ENCODE measurements at places on chromosomes 3 and 15.

DNA sequence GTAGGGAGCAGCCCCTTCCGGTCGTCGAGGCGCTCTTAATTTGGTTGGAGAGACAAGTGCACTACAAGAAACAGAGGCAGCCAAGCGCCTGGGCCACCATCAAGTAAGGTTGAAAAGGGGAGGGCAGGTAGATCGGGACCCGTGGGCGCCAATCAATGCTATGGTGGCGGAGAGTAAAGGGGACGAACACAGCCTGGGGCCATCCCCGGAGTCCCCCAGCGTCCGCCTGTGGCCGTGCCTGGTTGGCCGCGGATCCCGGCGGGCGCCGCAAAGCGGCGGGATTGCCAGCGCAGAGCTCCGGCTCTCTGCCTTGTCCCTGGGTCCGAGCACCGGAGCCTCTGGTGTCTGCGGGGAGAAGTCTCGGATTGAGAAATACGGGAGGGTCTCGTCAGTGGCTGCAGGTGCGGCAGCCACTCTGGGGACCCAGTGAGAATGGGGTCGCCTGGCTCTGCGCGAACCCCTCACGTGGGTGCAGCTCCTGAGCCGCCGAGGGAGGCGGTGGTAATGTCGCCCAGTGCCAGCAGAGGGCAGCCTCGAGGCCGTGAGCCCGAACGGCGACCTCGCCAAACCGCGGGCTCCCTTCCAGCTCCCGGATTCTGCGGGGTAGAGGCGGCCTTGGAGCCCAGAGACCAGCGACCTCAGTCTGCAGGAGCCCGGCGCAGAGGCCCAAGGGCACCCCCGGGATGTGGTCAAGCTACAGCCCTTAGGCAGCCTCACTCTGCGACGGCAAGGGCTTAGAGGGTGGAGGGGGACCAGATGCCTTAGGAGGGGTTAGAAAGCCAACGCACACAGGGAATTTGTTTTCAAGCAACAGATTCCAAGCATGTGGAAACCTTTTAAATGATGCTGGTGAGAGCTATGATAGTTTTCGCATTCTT, 10.8 kb downstream of the FOXL2 start:
- peak; percentile 48 for DNase-seq

GRCh38 chr15:87322265-87322664, 934.3 kb downstream of the NTRK3 start:
- no peak for DNase-seq

DNA sequence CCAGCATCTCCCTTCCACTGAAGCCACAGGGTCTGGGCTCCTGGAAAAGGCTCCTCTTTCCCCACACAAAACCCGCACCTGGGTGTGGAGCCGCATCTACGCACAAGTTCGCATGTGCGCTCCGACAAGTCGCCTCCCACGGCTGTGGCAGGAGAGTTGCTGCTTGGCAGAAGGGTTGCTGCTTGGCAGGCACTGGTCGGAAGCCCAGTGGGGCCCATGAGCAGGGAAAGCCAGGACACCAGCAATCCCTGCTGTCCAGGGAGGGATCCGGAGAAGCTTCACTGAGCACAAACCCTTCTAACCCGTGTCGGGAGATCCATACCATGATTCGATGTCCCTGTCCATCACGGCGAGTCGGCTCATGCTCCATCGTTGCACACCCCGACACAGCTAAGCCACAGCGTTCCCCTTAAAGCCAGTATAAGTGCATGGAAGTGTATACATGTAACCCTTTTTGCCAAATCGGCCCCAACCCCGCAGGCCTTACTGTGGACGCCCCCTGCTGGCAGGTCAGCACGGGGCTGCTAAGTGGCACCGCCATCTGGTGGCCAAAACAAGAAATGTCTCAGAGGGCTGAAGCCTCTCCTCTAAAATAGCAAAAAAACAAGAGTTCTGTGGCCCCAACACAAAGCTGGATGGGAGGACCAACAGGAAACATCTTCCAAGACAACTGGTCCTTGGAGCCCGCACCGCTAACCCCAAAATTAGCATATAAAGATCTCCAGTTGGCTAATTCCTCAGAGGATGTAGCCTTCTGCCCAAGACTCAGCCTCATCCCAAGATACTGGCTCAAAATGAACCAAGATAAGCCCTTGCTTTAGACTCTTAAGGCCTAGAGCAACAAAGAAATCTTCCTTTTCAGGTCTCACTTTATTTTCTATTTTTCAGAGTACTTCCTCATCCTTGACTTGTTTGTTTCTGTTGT, 8.3 kb downstream of the ANKRD63 start:
- DNase-seq, result peak; percentile 65

DNA sequence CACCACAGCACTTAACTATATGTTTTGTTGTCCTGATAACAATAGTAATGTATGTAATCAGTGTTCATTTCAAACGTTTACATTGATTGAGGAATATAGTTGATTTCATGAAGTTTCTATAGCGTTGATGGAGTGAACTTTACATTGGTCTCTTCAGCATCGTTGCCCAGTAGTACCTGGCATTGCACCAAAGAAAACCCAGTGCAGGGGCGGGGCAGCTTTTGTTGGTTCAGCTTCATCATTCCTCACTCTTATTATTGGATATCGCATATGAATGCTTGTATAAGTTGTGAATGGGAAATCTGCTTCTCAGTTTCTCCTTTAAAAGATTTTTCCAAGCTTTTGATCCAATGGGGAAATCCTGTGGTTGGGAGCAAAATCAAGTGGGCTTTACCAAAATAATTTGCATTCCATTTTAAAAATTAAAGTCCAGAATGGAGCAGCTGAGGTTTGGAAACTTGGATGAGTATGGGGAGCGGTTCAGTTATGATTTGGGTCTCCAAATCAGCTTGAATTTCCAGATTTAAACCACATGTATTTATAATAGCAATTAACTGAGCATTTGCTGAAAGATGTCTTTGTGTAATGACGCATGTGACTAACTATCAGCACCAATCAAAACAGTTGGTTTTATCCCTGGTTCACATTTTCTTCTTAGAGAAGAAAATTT, 213.7 kb downstream of the ALCAM start:
- peak; percentile 28 for DNase-seq

DNA sequence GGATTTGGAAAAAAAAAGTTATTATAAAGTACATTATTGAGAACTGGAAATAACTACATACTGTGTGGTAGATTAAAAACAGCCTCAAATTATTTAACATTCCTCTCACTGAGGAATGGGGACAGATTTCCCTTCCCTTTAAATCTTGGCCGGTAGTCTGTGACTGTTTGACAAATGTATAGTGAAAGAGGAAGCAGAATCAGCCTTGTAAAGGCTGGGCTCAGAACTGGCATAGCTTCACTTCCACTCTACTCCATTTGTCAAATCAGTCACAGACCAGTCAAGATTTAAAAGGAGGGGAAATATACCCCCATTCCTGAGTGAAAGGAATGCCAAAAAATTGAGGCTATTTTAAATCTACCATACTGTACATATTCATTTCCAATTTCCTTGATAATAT, 18.2 kb upstream of the B4GALT4 start:
- DNase-seq, result no peak

- DNase-seq, result no peak
Measured at GRCh38 chr3:41845826-41846225, 116.1 kb downstream of the ULK4 start.

- no peak for DNase-seq
Measured at GRCh38 chr15:76181705-76182107, 121.9 kb downstream of the TMEM266 start.

DNA sequence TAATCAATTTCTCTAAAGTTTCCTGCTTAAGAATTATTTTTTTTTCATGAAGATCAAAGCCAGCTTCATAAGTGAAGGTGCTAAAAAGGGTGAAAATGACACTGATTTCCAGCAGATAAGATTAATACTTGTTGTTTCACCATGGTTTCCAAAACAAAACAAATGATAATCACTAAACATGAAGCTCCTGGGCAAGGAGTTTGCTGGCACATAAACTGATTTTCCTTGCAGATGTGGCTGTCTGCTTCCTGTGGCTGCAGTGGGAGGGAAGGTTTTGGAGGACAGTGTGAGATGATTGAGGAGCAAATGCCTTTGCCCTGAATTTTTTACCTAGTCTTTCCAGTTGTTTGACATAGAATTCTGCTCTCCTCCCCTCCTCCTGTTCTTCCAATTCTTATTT, 228.8 kb downstream of the DIPK2A start:
- DNase-seq, result no peak

- no peak for DNase-seq
Measured at GRCh38 chr3:87461036-87461435, 184.7 kb upstream of the POU1F1 start.

GRCh38 chr3:71905426-71905825, 120.5 kb upstream of the PROK2 start:
- DNase-seq, result no peak

GRCh38 chr3:177579419-177579818, 382.1 kb upstream of the TBL1XR1 start:
- DNase-seq, result no peak

DNA sequence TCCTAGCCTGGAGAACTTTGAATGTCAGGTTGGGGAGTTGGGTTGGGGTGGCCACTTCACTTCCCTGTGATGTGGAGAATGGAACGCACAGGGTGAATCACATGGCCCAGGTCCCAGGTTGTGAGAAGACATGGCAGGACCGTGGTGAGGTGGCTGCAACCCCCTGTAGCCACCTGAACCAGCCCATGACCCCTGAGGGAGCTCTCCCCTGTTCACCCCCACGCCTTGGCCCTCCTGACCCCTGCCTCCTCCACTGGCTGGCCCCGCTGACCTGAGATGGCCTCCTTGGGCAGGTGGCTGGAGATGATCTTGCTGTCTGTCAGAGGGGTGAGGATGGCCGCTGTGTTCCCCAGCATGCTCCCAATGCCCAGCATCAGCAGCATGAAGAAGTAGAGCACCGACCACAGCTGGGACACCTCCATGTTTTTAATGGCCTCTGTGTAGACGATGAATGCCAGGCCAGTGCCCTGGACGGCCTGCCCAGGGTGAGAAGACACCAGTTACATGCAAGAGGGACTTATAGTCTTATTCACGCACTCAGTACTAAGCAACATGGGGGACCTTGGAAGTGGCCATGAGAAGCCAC, 31.0 kb downstream of the SLC6A20 start:
- no peak for DNase-seq

GRCh38 chr3:169822091-169822490, 9.4 kb upstream of the LRRC34 start:
- no peak for DNase-seq

GRCh38 chr15:41919954-41920538, 26.2 kb upstream of the SPTBN5 start:
- peak; percentile 87 for DNase-seq

DNA sequence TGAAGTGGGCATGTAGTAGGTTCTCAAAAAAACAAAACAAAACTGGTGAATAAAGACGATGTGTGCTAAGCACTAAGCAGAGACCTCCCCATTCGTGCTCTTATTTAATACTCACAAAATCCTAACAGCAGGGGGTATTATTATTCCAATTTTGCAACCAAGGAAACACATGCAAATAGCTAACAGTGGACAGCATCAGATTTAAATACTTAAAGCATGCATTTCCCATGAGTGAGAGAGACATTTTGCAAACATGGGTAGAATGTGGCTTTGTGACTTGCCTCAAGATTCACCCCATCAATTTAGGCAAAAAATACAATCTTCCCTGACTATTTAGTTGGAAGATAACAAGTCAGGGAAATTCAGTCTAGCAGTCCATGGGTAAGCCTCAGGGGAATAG, 946.2 kb upstream of the CFAP20DC start:
- DNase-seq, result no peak

- DNase-seq, result no peak
Measured at GRCh38 chr3:195008816-195009215, 262.1 kb downstream of the XXYLT1 start.

DNA sequence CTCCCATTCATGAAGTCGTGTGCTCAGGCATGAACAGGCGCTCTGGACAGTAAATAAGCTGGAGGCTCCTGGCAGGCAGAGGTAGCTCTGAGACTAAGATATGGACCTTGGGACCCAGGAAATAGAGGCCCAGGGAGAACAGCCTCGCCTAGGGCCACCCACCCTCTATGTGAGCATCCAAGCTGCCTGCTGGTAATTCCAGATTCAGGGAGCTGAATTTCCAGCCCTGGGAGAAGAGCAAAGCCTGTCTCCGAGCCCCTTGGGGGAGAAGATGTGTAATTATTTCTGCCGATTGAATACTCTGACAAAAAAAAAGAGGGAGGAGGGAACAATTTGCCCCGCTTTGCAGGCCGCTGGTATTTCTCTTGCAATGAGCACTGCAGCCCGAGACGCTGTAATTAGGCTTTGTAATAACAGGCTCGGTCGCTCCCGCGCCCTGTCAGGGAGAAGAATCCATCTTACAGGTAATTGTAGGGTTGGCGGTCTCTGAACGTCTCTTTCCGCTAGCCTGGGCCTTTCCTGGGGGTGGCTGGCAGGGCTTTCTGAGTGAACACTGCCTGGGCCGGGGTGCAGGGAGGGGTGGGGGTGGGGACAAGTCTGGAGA, 131.5 kb downstream of the WNT7A start:
- DNase-seq, result no peak

DNA sequence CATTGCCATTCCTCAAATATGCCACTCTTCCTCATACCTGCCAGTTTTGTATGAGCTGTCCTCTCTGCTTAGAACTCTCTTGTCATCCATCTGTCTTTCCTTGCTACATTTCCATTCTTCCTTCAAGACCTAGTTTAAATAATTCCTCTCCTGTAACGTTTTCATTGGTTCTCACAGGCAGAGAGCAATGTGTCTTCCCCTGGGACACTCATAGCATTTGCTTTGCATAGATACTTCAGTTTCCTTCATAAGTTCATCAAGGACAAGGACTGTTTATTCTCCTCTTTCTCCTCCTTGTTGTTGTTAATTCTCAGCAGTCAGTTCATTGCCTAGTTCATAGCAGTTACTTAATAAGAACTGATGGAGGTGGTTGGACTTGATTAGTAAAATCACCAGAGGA, 10.5 kb downstream of the NR2C2 start:
- DNase-seq, result no peak

- no peak for DNase-seq
Measured at GRCh38 chr15:74625693-74626092, 10.1 kb downstream of the CLK3 start.

DNA sequence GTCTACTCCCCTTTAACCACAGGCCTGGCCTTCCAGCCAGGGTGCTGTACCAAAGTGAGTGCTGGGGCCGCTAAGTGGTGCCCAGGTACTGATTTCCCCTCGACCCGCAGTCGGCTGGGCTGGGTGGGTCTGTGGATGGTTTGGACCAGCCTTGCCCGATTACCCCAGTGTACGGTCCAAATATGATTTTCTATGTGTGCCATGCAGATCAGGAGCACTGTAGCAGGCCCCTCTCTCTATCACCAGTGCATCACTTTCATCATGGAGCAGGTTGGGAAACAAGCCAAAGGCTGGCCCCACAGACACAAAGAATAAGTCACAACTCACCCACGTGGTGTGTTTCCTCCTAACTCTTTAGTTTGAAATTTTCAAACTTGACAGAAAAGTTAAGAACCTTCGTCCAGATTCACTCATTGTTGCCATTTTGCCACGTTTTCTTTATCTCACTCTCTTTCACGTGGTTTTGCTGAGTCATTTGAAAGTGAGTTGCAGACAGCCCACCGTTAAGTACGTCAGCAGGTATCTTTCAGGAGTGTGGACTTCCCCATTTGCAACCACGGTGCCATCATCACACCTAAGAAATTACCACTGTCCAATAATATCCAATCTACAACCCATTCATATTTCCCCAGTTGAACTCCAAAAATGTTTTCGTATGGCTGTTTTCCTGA, 37.0 kb downstream of the ZNF710 start:
- peak; percentile 31 for DNase-seq
